ENCODE measurements at places on chromosomes 16 and 17. TPM values are rescaled to one million over a fixed set of nuclear protein-coding genes. Genes with fewer than 3 reads are reported as not detected.

TBC1D28 gene
- polyA plus RNA-seq: not detected

PIPOX gene
- polyA plus RNA-seq: 1.9 TPM

SETD6 gene
- 17.0 TPM for polyA plus RNA-seq

HBZ gene
- 4.9 TPM for polyA plus RNA-seq

KRTAP9-8 gene
- polyA plus RNA-seq: not detected

KRT33A gene
- not detected for polyA plus RNA-seq

GNG13 gene
- not detected for polyA plus RNA-seq

ATAD5 gene
- 2.9 TPM for polyA plus RNA-seq

VAT1L gene
- polyA plus RNA-seq: 6.7 TPM

SEPTIN1 gene
- 3.3 TPM for polyA plus RNA-seq

NR1D1 gene
- 5.7 TPM for polyA plus RNA-seq

STAC2 gene
- 0.25 TPM for polyA plus RNA-seq
